Stimulated activated CD8-positive, alpha-beta memory T cell treated with anti-CD3 and anti-CD28 coated beads, Interleukin-15, amount 100 ng/mL, for 4 hours (primary cell): ENCODE measurements at places on chromosomes 7 and 10.
A peak's percentile ranks its signal among the peaks of the same experiment; 100 is the strongest.

- peak; percentile 60 for DNase-seq
Measured at GRCh38 chr10:26438534-26439341, 597 bp downstream of the APBB1IP start.

DNA sequence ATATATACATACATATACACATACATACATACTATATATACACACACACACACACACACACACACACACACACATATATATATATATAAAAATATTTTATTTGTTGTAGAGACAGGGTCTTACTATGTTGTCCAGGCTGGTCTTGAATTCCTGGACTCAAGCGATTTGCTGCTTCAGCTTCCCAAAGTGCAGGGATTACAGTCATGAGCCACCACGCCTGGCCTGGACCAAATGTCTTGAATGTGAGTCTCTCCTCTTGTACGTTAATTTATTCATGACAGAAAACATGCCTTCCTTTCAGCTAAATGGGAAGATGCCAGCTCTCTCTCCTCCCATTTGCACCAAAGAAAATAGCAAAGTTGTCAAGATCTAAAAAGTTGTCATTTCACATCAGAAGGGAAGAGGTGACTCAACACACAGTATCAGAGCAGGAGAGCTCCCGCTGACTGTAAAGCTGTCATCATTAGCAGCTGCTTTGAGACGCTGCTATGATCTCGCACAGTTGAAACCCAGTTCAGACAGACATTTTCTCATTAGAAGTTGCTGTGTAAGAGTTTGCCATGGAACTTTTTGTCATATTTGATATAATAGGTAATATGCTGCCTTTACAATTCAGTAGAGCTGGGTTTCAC lies 224.3 kb downstream of the SFMBT2 start:
- no peak for DNase-seq

DNA sequence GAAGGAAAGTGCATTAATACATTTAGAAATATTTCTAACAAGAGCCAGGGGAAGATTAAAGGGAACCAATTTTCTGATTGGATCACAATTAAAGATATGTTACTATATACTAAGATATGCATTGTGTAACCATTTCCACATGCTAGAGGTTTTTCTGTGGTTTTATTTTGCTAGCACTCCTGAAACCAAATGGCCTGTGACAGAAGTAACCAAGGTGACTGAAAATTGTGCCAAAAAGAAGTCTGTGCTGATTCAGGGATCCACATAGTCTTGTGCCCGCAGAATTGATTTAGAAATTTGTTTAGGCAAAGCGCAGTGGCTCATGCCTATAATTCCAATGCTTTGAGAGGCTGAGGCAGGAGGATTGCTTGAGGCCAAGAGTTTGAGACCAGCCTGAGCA lies 1.8 kb downstream of the CC2D2B start:
- no peak for DNase-seq

DNA sequence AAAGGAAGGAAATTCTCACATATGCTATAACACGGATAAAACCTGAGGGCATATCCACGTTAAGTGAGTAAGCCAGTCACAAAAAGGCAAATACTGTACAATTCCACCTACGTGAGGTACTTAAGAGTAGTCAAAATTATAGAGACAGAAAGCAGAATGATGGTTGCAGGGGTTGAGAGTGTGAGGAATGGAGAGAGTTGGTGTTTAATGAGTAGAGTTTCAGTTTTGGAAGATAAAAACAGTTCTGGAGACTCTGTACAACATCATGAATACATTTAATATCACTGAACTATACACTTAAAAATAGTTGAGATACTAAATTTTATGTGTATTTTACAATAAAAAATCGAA lies 95.1 kb downstream of the SNX13 start:
- no peak for DNase-seq

DNA sequence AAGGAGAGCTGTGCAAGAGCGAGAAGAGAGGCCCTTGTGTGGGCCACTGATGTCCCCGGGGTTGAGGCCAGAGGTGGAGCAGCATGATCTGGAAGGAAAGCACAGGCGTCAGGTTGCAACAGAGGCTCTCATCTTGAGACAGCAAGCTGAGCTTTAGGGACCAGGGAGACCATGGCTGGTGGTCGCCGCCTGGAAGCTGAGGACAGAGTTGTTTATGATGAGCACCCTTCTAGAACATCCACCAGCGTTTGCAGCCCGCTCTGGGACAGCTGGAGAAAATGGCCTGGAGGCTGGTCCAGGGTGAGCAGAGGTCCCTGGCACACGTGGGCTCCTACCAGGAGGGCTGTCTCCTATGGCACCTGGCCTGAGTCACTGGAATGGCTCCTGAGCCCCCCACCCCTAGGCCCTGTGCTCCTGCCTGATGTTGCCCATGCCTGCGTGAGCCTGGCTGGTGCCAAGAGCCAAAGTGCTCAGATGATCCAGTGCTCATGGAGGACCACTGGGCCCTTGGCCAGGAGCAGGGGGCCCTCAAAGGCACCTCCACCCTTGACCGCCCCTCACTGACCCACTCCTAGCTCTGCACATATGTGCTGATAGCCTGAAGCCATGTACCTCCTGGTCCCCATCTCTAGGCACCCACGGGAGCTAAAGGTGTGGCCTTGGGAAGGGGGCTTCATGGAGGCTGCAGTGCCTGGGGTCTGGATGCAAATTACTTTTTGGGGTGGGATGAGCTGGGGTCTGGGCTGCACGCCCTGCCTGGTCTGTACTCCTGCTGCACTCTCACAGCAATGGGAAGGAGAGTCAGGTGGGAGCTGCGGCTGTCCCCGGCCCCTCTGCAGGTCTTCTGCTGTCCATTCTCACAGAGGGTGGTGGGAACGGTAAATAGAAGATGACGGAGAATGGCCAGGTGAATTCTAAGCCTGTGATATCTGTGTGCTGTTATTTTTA lies 40.1 kb upstream of the RET start:
- DNase-seq, result no peak

GRCh38 chr7:134710854-134711624 lies 64.4 kb downstream of the BPGM start:
- peak; percentile 20 for DNase-seq

- peak; percentile 74 for DNase-seq
Measured at GRCh38 chr10:15859906-15860691, at the start of gene MINDY3. MINDY3 (minus strand) TSS chr10:15860507; CDS start chr10:15860299, 208 bp downstream.

DNA sequence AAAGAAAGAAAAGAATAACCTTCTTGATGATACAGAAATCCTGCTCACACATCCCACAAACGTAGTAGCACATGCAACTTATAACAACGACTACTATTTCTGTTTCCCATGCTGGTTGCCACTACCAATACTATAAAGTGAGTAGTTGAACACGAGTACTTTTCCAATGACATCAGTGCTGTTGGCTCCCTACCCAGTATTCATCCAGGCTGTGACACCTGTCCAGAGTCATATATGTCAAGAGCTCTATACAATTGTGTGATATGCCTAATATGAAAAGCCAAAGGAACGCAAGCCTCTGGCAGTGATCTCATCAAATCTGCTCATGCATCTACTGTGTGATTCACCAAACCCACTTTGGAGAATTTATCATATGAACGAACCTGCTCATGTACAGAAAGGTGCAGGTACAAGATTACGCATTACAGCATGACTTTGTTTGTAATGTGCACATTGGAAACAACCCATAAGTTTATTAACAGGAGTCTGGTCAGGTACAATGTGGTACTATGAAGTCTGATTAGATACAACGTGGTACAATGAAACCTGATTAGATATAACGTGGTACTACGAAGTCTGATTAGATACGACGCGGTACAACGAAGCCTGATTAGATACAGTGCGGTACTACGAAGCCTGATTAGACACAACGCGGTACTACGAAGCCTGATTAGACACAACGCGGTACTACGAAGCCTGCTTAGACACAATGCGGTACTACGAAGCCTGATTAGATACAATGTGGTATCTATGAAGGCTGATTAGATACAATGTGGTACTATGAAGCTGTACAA lies 5.8 kb upstream of the ITIH5 start:
- DNase-seq, result no peak
